Stimulated activated CD4-positive, alpha-beta T cell treated with anti-CD3 and anti-CD28 coated beads, Interleukin-2, amount 100 ng/mL, for 24 hours (primary cell): ENCODE measurements at places on chromosomes 6 and 20.

GRCh38 chr20:45445805-45446562, 23.6 kb upstream of the WFDC2 start:
- DNase-seq: peak; percentile 55

GRCh38 chr6:142400495-142400894, 98.7 kb downstream of the ADGRG6 start:
- no peak for DNase-seq

GRCh38 chr6:2435323-2435722, 189.9 kb upstream of the GMDS start:
- no peak for DNase-seq

DNA sequence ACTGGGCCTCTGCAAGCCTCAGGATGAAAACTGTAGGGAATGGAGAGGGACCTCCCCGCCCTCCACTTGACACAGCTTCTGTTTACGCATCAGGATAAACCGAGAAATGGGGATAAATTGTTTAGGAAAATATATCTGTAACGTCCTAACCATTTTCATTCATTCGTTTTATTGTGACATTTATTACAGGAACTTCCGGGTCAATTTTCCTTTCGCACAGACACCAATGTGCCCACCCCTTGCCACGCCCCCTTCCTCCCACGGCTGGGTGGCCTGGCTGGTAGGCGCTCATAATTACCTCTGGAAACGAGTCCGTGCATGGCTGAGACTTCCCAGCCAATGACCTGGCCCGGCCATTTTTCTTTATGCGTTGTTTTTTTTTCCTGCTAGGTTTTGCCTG, 96.1 kb downstream of the BMP7 start:
- no peak for DNase-seq

- no peak for DNase-seq
These were observed 81.1 kb downstream of the PLCG1 start for GRCh38 chr20:41218466-41218865.

DNA sequence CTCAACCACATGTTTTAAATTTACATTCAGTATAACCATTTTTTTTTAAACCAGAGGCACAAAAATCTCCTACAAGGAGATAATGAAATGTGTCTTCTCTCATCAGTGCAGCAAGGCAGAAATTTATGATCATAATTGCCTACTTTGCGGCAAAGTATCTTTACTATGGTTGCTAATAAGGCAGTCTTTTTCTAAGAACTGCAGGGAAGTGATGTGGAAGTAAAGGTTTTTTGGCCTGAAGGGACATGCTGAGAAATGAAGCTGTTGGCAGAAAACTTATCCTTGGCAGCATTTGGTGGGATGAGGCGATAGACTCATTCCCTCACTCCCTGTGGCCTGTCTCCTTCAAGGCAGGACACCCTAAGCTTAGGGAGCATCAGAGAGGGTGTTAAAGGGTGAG, 48.7 kb downstream of the SCGN start:
- no peak for DNase-seq

- no peak for DNase-seq
These were observed 123.0 kb downstream of the CD83 start for GRCh38 chr6:14240411-14241166.
